Forelimb muscle (tissue), 1 donor: ENCODE measurements at places on chromosomes 7 and 10.

DNA sequence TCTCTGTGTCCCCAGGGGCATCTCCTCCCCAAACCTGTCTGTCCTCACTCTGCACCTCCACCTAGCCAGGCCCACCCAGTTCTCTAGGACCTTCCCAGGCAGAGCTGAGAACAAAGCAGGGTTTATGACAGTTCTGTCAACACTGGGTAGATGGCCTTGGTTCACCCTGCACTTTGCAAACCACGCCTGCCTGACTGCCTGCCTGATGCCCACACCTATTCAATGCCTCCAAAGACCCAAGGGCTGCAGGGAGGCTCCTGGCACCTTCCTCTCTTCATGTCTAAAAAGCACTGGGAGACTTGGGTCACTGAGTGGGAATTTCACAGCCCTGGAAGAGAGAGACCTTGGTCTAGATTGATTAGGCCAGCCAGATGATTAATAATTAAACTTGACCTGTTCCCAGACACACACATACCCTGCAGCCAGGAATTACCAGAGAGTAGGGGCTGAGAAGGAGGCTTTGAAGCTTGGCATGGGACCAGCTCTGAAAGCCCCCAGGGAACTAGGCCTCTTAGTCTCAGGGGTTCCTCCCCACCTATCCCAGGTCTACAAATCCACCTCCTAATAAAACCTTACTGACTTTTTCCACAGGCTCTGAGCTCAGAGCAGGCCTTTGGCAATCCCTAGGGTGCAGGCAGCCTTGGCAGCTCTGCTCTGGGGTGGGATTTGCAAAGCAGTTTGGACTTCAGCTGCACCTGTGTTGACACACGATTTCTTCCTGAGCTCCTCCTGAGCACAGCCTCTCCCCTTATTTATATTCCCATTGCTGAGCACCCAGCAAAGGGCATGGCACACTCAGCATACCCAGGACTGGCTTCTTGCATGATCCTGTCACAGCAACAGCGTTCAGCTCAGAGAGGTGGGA is 25.7 kb upstream of the PDCD4 start:
- no peak for DNase-seq

DNA sequence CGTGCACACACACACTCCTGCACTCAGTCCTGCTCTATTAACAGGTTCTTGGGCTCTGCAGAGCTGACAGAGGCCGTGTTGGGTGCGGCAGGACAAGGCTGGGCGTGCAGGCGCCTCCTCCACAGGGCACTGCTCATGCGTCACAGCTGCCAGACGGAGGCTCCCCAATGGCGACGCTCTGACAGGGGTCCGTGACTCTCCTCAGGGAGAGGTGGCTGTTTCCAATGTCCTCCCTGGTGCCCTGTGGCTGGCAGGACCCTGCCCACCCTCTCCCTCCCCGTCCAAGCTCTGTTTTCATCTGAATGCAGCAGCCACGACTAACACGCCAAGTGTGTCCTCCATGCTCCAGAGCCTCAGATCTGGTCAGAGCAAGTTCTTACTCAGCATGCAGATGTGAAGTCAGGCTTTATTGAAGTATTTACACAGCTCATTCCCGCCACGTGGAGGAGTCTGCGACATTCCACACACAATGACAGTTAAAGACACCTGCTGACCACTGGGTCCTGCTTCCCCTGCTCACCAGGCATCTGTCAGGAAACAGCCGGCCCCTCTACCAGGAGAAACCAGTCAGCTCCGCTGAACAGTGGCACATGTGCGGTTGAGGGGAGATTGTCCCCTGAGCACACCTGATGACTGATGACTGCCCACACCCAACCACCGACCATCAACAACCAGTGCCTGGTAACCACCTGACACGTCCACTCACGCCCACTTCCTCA is 116.7 kb downstream of the VIPR2 start:
- DNase-seq: no peak

GRCh38 chr10:24826009-24826408 is 102.3 kb upstream of the ARHGAP21 start:
- no peak for DNase-seq

DNA sequence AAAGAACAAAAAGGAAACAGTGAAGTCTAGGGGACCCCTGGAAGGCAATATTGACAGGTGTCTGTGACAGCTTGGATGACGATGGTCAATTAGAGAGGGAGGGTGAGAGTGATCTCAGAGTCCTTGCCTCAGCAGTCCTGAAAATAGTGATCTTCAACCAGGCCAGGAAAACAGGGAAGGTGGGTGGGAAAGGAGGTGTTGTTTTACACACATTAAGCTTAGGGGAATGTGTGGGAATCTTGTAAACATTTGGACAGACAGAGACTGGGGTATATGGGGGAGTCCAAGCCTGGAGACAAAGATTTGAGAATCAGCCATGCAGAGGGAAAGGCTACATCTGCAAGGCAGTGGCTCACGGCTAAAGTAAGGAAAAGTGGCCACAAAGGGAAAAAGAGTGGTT is 27.5 kb upstream of the CCNY start:
- no peak for DNase-seq

- no peak for DNase-seq
These were observed at the start of gene MKX for GRCh38 chr10:27745732-27746396. TSS of gene MKX (minus strand) at chr10:27745819. CDS start at chr10:27743415, 2,404 bp downstream.

DNA sequence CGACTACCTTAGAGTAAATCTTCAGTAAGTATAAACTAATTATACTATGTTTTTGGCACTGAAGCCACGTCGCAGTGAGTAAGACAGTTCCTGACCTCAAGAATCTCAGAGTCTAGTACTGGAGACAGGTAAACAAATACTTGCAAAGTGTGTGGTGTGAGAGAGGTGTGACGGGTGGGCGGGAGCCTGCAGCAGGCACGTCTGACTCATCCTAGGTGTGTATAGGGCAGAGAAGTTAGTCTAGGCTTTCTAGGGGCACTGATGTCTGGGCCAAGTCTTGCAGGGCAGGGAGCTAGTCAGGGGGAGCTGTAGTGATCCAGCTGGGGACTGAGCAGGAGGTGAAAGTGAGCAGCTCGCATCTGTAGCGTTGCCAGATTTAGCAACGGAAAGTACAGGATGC is 35.9 kb upstream of the SFTPD start:
- no peak for DNase-seq

DNA sequence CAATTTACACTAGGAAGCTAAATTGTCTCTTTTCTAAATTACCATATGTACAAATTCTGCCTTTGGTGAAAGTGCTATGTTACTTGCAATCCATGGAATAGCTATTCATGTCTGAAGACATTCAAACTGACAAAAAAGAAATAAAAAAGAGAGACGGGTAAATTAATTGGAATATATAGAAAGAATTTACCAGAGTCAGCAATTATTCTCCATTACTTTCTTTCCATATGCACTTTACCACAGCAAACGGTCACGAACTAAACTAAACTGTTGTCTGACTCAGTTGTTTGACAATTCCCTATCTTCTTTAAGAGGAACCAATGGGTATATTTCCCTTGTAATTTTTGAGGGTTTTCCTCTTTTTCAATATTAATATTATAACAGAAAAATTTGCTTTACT is 85.7 kb downstream of the HOXA1 start:
- DNase-seq: no peak
